Dorsolateral prefrontal cortex (tissue), 122 donors: ENCODE measurements at places on chromosomes 3 and 15. TPM values are rescaled to one million over a fixed set of nuclear protein-coding genes. Genes with fewer than 3 reads are reported as not detected.

The CYP1A2 gene
- total RNA-seq: not detected

DNA sequence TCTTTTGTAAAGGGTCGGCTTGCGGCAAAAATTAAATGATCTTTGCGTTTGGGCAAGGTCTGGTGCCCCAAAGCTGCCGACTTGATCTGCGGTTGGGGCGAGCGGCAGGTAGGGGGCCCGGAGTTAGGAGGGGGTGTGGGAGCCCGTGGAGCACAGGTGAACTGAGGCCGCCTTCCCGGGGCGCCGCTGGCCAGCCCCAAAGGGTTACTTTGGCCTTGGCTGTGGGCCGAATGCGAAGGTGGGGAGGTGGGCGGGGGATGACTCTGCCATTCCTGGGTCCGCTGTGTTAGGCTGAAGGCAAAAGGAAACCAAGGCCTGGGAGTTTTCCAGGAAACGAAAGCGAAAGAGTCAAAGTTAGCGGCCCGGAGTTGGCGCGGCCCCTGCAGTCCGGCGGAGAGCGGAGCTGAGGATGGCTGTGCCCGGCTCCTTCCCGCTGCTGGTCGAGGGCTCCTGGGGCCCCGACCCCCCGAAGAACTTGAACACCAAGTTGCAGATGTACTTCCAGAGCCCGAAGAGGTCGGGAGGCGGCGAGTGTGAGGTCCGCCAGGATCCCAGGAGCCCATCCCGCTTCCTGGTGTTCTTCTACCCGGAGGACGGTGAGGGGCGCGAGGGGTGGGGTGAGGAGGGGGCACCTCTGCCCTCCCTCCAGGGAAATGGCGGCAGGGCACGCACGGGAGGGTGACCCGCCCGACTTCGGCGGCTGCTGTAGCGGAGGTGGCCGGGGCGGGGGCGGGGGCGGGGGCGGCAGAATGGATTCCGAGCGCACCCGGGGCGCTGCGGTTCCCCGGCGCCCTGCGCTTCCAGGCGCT is at the start of gene PARP14:
PARP14 (plus strand) TSS at position 365 of the 809 bp plus-strand sequence; CDS start at position 410, 45 bp downstream.
- peak; percentile 58 for DNase-seq

The NOP10 gene
- 53.4 TPM for total RNA-seq

The SHF gene
- 23.1 TPM for total RNA-seq

GRCh38 chr3:52671676-52672075 is 14.0 kb downstream of the PBRM1 start:
- DNase-seq: no peak

The WNT7A gene
- 9.9 TPM for total RNA-seq

DNA sequence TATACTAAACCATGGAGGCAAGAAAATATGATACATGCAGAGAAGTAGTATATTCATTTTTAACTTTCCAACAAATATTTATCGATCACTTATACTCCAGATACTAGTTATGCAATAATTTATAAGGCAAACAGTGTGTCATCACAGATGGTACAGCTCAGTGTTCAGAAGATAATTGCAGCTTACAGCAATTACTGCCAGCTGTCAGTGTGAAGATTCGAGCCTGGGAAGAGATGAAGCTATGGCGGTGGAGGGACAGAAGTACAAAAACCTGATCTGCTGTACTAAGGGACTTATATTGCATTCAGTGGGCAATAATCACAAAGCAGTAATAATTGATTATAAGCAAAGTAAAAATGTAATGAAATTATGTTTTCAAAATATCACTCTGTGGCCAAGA is 170.6 kb upstream of the EPHA3 start:
- no peak for DNase-seq

The COL7A1 gene
- 10.4 TPM for total RNA-seq

GRCh38 chr3:62940771-62941563 is 65.8 kb upstream of the CADPS start:
- DNase-seq: no peak

DNA sequence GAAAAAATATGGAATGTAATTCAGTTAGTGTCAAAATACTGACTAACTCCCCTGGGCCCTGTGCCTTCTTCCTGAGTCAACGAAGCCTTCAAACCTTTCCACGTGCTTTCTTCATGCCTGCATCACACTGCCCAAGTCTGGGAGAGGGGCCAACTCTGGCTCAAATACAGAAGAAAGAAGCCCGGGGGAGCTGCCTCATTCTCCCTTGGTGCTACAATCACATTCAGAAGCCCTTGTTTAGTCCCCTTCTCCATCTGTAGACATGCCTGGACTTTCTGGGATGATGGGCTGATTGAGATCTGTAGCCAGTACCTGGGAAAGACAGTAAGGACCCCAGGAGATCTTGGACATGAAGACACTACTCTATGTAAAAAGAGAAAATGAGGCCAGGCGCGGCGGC is 77.8 kb upstream of the GSK3B start:
- peak; percentile 50 for DNase-seq

The LMAN1L gene
- 3.4 TPM for total RNA-seq

GRCh38 chr15:70088887-70089691 is 8.6 kb downstream of the TLE3 start:
- no peak for DNase-seq

DNA sequence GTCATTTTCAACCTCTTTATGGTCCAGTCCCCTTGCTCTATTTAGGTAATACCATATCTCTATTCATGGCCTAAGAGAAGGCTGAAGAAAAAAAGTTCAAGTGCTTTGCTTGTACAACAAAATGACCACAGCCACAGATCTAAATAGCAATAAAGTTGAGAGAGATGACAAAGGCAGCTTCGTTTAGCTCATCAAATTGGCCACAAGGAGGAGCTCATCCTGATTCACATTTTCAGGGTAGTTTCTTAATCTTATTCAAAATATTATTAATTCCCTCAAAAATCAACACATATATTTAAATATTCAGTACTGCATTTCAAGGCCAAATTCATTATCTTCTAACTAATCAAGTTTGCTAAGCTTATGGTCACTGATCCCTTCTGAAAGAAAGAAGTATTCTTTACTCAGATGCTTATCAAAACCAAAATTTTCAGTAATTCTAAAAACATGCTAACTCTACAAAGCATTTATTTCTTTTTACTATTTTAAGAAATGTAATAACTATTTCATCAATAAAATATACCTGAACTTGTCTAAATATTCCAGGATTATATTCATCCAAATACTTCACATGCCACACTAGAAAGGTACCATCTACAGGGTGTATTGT is 85.5 kb downstream of the DMXL2 start:
- no peak for DNase-seq

DNA sequence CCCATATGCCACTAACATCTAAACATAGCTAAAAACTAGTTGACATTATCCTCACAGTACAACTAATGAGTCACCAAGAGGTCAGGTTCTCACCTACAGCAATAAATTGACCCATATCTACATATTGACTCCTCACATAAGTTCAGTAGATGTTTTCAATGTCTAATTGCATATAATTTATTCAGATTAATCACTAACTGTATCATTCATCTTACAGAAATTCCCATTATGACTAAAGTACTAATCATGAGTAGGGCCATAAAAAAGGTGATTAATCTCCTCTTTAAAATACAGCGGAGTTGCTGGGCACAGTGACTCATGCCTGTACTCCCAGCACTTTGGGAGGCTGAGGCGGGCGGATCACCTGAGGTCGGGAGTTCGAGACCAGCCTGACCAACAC is 82.4 kb upstream of the ST3GAL6 start:
- DNase-seq: no peak
